D721Med (cell line): ENCODE measurements at places on chromosomes 6 and 20.

DNA sequence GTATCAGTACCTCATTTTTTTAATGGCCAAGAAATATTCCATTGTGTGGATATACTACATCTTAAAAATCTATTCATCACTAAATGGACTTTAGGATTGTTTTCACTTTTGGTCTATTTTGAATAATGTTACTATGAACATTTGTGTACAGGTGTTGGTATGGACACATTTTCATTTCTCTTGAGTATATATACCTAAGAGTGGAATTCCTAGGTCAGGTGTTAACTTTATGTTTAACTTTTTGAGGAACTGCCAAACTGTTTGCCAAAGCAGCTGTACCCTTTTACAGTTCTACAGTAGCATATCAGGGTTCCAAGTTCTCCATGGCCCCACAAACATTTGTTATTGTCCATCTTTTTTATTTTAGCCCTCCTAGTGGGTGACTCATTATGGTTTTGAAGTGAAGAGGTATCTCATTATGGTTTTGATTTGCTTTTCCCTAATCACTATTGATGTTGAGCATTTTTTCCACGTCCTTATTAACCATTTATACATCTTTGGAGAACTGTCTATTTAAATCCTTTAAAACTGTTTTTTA is 28.2 kb downstream of the DSTN start:
- DNase-seq: no peak

DNA sequence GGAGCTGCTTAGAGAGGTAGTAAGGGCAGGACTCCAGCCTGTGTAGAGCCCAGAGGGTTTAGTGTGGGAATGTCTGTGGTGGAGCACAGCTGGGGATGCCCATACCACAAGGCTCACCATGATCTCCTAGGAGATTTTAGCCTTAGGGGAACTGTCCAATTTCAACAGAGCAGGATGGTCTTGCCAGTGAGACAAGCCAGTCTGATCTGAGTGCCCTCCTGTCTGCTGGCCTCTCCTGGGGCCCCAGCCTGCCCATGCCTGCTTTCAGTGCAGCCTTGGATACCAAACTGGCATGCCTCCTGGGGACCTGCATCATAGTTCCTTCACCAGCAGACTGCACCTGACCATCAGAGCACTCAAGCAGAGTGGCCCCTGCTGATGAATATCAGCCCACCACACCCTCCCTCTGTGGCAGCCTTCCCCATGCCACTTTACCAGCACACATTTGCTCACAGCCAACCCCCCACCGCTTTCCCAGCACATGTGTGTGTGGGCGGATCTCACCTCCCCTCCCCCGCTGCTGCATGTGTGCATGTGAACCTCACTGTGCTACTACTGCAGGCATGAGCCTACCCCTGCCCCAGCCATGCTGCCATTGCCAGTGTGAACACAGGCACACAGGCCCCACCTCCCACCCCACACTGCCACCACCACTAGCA is 7.9 kb upstream of the TREM1 start:
- DNase-seq: no peak

GRCh38 chr20:46631212-46631869 is 19.9 kb downstream of the SLC13A3 start:
- no peak for DNase-seq

- DNase-seq: no peak
These were observed 20.8 kb downstream of the DUSP22 start for GRCh38 chr6:313087-313486.

- no peak for DNase-seq
These were observed 12.7 kb downstream of the STXBP5 start for GRCh38 chr6:147216915-147217314.

- DNase-seq: no peak
These were observed 540 bp upstream of the RBM24 start for GRCh38 chr6:17280552-17281090.

GRCh38 chr6:80029470-80029869 is 25.0 kb downstream of the TTK start:
- DNase-seq: no peak

DNA sequence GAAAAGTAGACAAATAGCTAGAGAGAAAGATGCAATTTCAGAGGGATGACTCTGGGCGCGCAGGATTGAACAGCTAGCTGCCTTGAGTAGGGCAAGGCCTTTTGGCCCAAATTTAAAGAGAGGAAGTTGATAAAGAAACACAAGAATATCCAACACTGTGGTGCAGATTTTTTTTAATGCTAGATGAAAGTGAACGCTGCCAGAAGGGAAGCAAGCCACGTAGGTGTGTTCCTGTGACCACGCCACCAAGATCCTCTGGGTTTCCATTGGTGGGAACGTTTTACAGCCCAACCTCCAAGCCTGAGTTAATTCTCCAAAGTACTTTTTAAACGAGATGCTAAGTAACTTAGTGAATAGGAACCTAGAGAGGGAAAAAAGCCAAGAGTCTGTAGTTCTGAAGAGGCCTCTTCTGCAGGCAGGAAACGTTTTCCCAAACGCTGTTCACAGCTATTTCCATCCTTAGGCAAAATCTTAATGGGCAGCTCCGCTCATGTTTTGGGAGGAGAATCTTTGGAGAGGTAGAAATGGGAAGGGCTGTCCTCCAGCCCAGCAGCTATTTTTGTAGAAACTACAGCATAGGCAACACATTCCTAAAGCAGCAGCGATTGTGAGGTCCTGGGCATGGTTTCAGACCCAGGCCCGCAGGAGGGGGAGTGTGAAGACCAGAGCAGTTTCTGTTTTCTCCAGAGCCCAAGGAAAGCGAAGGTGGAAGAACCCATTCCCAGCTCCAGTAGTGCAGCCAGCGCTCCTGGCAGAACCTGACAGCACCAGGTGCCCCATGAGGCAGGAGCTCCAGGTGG is 8.2 kb downstream of the LY86 start:
- no peak for DNase-seq

GRCh38 chr6:145373826-145374225 is 361.5 kb downstream of the EPM2A start:
- DNase-seq: no peak

DNA sequence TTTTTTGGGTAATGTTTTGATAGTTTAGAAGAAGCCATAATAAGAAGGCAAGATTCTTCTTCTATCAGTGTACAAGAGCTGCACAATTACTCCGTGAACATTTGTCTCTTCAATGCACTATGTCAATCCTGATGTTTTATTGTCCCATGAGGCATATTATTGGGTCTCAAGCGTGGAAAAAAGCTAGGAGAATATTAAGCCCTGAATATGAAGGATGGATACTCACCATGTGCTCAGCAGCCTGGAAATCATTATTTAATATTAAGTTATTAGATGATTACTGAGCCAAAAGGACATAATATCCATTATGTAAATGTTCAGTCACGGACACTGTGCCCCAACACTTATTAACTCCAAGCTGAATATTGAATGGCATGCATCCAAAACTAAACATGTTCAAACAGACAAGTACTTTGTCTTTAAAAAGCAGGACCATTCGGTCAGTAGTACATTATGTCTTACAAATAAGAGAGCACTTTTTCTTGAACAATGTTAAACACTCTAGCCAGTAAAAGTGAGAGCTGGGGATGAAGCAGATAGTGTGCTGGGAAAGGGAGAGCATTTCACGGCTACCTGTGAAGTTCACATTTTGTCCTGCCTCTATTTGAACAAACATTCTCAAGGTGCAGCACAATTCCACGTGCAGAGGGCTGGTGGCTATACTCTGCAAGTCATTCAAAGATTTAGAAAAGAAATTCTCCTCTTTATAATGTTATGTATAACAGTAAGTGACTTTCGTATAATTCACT is 70.6 kb upstream of the CNR1 start:
- DNase-seq: no peak

DNA sequence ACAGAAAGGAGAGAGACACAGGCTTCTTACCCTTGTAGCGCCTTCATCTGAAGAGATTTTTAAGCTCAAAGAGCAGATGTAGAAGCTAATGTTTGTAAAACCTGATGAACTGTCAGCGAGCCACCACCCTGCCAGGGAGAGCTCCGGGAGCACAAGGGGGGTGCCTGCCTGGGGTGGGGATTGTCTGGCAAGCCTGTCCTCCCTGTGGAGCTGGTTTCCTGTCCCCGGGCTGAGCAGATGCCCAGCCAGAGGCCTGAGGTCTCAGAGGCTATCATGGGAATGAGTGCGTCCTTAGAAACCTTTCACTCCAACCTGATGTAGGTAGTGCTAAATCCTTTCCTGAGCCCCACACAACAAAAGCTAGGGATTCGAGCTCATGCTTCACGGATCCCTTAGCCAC is 41.9 kb upstream of the NR2E1 start:
- DNase-seq: no peak

- DNase-seq: no peak
These were observed 105.9 kb upstream of the MLN start for GRCh38 chr6:33909737-33910136.

DNA sequence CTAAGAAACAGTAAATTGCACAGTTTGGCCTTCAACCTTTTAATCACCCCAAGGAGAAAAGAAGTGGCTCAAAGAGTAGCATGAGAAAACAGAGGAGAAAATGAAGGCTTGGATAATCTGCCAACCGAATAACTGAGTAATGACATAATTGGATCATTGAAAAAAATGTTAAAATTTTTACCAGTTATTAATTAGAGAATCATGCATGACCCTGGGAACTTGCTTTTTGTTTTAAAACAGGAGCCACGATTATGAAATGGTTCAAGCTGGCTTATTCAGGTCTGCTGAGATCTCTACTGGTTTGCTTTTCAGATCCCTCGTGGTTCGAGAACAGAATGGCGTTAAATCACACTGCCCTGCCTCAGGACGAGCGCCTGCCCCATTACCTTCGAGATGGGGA is at the start of gene OPN5:
TSS of gene OPN5 (plus strand) at position 301 of the 400 bp plus-strand sequence. CDS start at position 336, 35 bp downstream.
- no peak for DNase-seq

GRCh38 chr6:5671601-5672559 is 334.8 kb downstream of the NRN1 start:
- DNase-seq: no peak

DNA sequence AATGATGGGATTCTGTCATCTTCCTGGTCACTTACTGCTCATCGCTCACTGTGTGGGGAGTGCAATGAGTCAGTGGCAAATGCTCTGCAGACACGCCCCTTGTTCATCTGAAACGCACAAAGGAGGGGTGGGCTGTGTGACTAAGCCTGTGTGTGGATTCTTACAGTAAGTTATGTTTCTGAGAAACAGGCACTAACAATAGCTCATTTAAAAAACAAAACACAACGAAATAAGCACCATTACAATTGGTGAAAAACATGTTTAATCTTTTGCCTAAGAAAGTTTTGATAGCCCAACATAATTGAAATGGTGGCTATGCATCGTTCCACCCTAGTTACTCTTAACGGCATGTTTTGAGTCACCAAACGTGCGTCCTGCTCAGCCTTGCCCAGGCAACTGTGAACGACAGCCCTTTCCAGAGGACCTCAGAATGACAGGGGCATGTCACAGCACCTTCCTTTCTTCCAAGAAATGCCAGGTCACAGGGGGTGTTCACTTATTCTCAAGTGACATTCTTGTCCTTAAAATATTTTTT is 118.4 kb upstream of the SGK1 start:
- no peak for DNase-seq

DNA sequence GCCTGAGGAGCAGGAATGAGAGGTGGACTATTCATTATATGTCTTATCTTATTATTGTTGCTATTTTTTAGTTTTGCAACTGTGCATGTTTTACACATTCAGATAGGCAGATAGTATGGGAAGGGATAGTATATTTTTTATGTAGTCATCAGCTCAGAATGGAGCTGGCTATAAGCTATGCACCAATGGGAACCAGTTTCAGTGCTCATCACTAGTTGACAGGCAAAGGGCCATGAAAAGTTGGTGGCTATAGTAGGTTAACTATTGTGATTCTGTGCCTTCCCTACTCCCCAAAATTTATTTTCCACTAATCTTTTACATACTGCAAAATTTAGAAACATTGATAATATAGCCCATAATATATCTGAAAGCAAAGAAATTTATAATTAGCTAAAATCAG is 5.3 kb upstream of the UBD start:
- no peak for DNase-seq

DNA sequence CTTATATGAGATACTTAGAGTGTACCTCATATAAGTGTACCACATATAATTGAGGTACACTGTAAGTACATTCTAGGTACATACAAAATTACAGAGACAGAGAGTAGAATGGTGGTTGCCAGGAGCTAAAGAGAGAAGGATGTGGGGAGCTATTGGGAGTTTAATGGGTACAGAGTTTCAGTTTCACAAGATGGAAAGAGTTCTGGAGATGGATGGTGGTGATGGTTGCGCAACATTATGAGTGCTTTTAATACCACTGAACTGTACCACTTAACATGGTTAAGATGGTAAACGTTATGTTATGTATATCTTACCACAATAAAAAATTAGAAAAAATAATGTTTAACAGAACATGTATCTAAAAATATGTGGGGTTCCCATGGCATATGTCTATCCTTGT is 69.4 kb downstream of the PRND start:
- no peak for DNase-seq

DNA sequence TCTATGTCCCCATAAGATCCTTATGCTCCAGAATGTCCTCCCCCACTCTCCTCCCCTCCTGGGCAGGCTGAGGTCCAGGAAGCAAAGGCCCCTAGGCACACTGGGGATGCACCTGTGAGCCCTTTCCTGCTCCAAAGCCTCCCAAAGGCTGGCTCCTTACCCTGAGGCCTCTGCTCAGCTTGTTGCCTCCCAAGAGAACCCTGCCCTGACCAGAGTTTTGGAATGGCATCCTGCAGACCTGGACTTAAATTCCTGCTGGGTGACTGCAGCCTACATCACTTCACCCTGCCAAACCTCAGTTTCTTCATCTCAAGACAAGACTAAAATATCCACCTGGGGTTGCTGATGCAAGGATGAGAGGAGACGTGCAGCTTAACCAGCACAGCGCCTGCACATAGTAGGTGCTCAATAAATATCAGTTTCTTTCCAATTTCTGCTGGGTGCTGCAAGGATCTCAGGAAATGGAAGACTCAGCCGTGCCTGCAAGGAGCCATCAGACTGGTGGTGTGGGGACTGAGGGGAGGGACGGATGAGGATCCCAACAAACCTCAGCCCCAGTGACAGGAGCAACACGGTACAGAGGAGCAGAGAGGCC is 2.1 kb upstream of the LBP start:
- DNase-seq: no peak

GRCh38 chr20:50230871-50231560 is 40.4 kb downstream of the CEBPB start:
- DNase-seq: no peak

DNA sequence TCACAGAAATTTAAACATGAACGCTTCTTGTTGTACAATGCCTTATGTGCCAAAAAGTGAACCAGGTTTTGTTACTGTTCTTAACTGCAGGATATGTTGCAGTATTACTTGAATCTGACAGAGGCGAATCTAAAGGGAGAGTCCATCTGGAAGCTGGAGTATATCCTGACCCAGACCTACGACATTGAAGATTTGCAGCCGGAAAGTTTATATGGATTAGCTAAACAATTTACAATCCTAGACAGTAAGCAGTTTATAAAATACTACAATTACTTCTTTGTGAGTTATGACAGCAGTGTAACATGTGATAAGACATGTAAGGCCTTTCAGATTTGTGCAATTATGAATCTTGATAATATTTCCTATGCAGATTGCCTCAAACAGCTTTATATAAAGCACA is 19.9 kb downstream of the SMPDL3A start:
- DNase-seq: no peak

DNA sequence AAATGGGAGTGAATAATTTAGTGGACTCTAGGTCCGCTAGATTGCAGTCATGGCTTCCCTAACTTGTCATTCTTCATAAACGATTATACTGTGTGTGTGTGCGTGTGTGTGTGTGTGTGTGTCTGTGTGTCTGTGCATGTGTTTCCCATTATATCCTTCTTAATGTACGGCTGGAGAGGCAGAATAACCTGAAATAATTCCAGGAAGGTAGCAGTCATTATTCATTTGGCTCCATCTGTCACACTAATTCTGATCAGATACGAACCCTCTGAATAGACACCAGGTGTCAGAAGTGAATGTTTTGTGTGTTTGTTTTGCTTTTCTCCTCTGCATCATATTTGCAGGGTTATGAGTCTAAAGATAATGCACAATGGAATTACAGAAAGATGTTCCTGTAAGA is 372.9 kb downstream of the DOK5 start:
- no peak for DNase-seq
